Aorta (tissue), 5 donors: ENCODE measurements at places on chromosomes 12 and 14. TPM values are rescaled to one million over a fixed set of nuclear protein-coding genes. Genes with fewer than 3 reads are reported as not detected.

- H3K27me3 ChIP-seq = no peaks in the 10 kb centered on the region
- no peaks in the 10 kb centered on the region for H3K4me1 ChIP-seq
- no peaks in the 10 kb centered on the region for H3K36me3 ChIP-seq
- no peak overlapping the region for H3K4me3 ChIP-seq
- peak; percentile 65 for DNase-seq
- no peak overlapping the region for H3K27ac ChIP-seq
Measured at GRCh38 chr14:72904840-72905561, 11.1 kb upstream of the DPF3 start.

GRCh38 chr14:106530031-106530422, 1003.6 kb downstream of the TMEM121 start:
- no peak overlapping the region for H3K4me3 ChIP-seq
- H3K27ac ChIP-seq = no peak overlapping the region
- no peaks in the 10 kb centered on the region for H3K27me3 ChIP-seq
- no peaks in the 10 kb centered on the region for H3K36me3 ChIP-seq

GRCh38 chr12:57149245-57149900, 2.0 kb upstream of the LRP1-AS start:
- H3K4me1 ChIP-seq = peaks cover 8% of the 10 kb centered on the region
- H3K27ac ChIP-seq = peak overlapping the region; percentile 68
- peaks cover 9% of the 10 kb centered on the region for H3K36me3 ChIP-seq
- no peak overlapping the region for H3K4me3 ChIP-seq

DNA sequence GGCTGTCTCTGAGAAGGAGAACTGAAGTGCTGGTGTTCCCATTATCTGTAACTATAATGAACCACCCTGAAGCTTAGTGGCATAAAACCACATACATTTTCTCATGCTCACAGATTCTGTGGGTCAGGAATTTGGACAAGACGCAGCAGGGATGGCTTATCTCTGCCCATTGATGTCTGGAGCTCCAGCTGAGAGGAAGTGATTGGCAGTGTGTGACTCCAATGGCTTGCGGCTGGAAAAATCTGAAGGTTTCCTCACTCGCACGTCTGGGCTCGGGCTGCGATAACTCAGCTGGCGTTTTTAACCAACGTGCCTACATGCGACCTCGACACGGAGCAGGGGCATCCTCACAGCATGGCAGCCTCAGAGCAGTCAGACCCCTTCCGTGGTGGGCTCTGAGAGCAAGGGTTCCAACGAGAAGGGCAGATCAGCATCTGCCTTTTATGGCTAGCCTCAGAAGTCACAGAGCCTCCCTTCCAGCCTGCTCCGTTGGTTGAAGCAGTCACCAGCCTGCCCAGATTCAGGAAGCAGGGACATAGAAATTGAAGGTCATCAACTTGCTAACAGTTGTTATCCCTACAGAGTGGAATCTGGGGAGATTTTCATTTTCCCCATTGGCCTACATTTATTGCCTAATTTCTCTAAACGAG, 143.3 kb upstream of the BCL2L14 start:
- no peak for DNase-seq
- H3K27me3 ChIP-seq = no peaks in the 10 kb centered on the region
- no peaks in the 10 kb centered on the region for H3K4me1 ChIP-seq
- H3K4me3 ChIP-seq = no peak overlapping the region
- no peaks in the 10 kb centered on the region for H3K36me3 ChIP-seq

- H3K27ac ChIP-seq = no peak overlapping the region
- H3K4me1 ChIP-seq = no peaks in the 10 kb centered on the region
- no peaks in the 10 kb centered on the region for H3K36me3 ChIP-seq
- H3K4me3 ChIP-seq = no peak overlapping the region
Measured at GRCh38 chr14:41404126-41404525, 202.6 kb upstream of the LRFN5 start.

DNA sequence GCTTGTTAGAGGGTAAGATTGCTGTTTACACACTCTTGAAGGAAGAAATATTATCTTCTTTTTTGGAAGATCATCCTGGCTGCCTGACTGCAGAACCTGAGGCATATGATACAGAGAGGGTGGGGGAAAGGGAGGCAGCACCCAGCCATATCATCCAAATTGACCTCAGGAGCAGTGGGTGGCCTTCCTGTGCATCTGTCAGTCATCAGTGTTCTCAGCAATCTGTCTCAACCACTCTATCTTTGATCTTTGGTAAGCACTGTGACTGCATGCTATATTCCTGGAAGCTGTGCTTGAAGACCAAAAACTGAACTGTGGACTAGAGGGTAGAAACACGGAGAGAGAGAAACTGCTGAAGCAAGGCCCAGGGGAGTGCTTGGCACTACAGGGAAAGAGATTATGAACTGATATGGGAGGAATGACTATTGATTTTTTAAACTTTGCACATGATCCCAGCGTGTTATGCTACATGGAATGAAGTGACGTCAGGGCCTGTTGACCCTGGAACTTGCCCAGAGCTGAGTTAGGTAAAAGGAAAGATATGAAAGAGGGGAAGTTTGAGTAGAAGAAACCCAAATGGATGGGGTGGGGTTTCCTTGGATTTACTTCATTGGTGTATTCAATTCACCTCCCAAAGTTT, 171.5 kb downstream of the ASCL1 start:
- no peaks in the 10 kb centered on the region for H3K27me3 ChIP-seq
- H3K4me1 ChIP-seq = no peaks in the 10 kb centered on the region
- DNase-seq = no peak
- no peak overlapping the region for H3K4me3 ChIP-seq
- no peaks in the 10 kb centered on the region for H3K36me3 ChIP-seq

Gene SRP54
- 57.5 TPM for total RNA-seq

Gene POLE2
- total RNA-seq = 3.2 TPM

- DNase-seq = no peak
- no peak overlapping the region for H3K27ac ChIP-seq
- H3K4me1 ChIP-seq = no peaks in the 10 kb centered on the region
- no peak overlapping the region for H3K4me3 ChIP-seq
- peaks cover 6% of the 10 kb centered on the region for H3K36me3 ChIP-seq
Measured at GRCh38 chr12:109230193-109230592, 78.9 kb downstream of the FOXN4 start.

DNA sequence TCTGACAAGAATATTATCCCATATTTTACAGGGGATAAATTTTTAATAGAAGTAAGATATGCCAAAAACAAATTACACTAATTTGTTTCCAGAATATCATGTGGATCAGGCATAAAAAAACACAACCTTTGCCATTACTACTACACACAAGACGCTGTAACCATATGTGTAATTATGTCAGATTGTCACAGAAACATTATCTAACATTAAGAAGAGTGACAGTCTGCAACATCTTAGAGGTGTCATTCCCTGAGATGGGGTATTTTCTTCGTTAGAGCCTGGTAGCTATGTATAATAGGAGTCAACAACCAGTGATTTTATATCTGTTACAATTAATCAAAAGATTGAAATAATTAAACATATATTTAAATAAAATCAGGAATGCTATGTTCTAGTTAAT, 518.9 kb downstream of the RERGL start:
- no peaks in the 10 kb centered on the region for H3K4me1 ChIP-seq
- no peaks in the 10 kb centered on the region for H3K36me3 ChIP-seq
- no peak for DNase-seq

DNA sequence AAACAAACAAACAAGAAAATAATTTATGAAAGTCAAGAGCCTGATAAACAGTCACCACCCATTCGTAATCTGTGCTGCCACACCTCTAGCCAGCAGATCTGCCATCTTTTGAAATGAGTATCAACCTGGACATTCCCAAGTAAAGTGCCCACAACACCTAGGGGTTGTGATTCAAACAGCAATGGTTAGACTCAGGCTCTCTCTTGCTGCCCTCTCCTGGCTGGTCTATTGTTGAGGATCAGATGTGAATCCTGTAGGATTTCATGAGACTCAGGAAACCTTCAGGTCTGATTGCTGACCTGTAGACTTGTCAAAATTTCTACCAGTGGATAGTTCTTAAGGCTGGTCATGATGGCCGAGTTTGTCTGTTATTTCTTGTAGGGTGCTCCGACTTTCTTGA, 26.8 kb downstream of the DGLUCY start:
- H3K27ac ChIP-seq = no peak overlapping the region
- DNase-seq = no peak
- no peak overlapping the region for H3K4me3 ChIP-seq
- no peaks in the 10 kb centered on the region for H3K4me1 ChIP-seq
- no peaks in the 10 kb centered on the region for H3K36me3 ChIP-seq
- H3K27me3 ChIP-seq = no peaks in the 10 kb centered on the region

GRCh38 chr12:48028541-48029431, 24.5 kb upstream of the COL2A1 start:
- H3K27me3 ChIP-seq = no peaks in the 10 kb centered on the region
- no peaks in the 10 kb centered on the region for H3K36me3 ChIP-seq
- H3K27ac ChIP-seq = no peak overlapping the region
- no peaks in the 10 kb centered on the region for H3K4me1 ChIP-seq
- DNase-seq = no peak
